ENCODE measurements at places on chromosomes 5 and 9.

DNA sequence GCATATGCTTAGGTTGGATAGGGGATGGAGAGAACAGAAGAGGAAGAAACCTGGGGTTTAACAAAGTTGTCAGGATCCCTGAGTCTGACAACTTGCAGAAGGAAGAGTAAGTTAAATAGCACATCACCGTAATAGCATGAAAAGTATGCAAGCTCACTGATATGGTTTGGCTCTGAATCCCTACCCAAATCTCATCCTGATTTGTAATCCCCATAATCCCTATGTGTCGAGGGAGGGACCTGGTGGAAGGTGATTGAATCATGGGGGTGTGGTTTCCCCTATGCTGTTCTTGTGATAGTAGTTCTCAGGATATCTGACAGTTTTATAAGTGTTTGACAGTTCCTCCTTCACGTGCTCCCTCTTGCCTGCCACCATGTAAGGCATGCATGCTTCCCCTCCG lies 193.3 kb downstream of the PSAT1 start:
- DNase-seq, result no peak

GRCh38 chr5:133240425-133241091 lies 188.7 kb downstream of the HSPA4 start:
- DNase-seq, result no peak

GRCh38 chr5:43573058-43573457 lies 16.2 kb upstream of the PAIP1 start:
- DNase-seq, result no peak

- DNase-seq, result no peak
Measured at GRCh38 chr9:122445155-122445749, 32.5 kb downstream of the OR1J1 start.

- no peak for DNase-seq
Measured at GRCh38 chr5:36356915-36357314, 55.2 kb upstream of the RANBP3L start.

DNA sequence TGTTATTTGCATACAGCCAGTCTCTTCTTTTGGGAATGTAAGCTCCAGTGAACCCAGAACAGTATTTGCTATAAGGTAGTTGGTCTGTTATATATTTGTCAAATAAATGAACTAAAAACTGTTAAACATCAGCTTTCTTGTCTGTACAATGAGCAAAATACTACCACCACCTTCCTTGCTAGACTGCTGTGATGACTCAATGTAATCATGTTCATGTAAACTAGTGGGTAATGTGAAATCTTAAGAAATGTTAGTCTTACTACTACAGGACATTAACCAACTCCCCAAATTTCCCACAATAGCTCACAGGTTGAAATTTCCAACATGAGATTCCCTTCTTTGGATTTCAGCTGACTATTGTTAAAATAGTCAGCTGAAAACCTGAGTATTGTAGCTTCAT lies 176.1 kb downstream of the TRPM3 start:
- DNase-seq, result no peak

DNA sequence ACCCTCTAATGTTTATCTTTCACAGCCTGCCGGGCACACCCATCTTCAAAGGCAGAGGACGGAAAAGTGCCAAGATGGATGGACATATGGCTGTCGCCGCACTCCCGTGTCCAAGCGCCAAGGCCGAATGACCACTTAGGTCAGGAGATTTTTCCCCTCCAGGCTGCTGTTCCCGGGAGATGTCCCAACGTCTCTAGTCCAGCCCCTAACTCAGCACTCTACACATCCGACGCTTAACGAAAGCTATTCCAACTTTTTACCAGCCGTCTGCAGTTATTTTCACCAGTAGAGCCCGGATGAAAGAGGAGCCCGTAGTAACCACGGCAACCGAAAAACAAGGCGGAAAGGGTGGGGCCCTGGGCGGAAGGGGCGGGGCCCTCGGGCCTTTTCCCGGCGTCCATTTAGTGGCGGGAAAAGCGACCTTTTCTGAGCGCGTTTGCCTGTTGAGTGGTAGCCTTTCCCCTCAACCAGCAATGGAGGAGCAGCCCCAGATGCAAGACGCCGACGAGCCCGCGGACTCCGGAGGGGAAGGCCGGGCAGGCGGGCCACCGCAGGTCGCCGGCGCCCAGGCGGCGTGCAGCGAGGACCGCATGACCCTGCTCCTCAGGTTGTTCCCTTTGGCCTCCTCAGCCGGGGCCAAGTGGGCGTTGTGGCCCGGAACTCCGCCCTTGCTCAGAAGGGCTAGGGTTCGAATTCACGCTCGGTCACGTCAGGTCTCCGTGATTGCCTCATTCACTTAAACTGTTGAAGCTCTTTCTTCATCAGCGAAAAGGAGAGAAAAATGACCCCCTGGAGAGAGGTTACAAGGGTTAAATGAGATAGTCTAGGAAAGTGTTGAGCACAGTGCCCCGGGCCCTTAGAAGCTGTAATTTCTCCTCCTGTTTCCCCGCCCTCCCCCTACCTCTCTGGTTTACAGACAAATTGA lies at the start of gene CENPH:
TSS of gene CENPH (plus strand) at position 422 of the 925 bp plus-strand sequence. CDS start at position 474, 52 bp downstream.
- DNase-seq, result peak; percentile 47

- no peak for DNase-seq
Measured at GRCh38 chr9:137666955-137667670, 48.3 kb downstream of the EHMT1 start.

DNA sequence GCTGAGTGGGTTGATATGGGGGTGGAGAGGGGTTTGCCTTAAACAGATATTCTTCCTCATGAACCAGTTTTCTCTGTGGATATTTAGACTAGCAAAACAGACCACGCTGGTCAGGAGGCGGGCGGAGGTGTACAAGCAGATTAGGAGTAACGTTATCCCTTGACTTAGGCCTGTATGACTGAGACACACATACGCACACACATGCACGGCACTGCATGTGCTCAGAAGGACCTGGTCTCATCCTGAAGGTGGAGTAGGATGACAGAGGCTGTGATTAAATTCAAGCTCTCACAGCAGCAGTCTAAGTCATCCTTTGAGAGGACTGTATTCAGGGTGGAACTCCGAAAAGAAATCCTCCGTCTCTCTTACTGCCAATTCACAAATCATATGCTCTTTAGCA lies 209.7 kb downstream of the DIRAS2 start:
- no peak for DNase-seq

DNA sequence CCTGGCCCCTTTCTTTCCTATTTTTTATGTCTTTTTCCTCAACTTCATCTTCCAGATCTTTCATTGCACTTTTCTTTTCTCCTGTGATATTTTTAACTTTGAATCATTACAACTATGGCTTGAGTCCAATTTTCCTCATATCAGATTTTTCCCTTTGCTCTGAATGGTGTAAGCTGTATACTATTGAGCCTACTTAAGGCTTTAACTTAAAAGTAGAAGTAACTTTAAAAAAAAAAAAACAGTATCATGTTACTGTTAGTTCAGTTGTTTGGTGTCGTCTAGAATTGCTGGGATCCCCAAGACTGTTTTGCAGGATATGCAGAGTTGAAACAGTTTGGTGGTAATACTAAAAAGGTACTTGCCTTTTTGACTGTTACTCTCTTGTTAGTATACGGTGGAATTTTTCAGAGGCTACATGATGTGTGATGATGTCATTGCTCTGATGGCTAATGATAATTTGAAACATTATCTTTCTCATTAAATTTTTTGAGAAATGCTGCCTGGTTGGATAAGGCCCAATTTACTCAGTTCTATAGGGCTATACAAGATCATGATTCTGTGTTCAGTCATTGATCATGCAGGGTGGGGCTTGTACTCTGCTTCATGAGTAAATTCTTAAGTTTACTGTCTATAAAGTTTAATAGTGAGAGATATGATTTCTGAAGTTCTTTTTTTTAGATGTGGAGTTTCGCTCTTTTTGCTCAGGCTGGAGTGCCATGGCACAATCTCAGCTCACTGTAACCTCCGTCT lies 8.8 kb downstream of the NAA35 start:
- DNase-seq, result no peak

DNA sequence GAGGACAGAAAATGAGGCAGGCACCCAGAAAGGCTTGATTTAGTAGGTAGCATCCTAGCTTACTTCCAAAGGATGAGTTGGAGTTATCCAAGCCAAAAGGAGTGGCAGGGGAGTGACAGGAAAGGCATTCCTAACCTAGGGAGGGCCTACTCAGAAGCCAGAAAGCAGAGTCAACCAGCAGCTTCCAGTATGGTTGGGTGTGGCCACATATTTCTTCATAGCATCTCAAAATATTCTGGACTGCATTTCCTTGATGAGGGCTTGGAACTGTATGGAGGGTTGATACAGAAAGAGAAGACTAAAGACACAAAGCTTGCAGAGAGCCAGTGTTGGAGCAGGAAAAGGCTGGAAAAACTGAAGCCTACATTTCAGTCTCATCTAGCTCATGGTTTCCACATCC lies 656.8 kb upstream of the DMAC1 start:
- no peak for DNase-seq

GRCh38 chr5:154709368-154710305 lies 45.5 kb upstream of the LARP1 start:
- no peak for DNase-seq

- no peak for DNase-seq
Measured at GRCh38 chr5:111278858-111279504, 54.8 kb downstream of the CAMK4 start.

DNA sequence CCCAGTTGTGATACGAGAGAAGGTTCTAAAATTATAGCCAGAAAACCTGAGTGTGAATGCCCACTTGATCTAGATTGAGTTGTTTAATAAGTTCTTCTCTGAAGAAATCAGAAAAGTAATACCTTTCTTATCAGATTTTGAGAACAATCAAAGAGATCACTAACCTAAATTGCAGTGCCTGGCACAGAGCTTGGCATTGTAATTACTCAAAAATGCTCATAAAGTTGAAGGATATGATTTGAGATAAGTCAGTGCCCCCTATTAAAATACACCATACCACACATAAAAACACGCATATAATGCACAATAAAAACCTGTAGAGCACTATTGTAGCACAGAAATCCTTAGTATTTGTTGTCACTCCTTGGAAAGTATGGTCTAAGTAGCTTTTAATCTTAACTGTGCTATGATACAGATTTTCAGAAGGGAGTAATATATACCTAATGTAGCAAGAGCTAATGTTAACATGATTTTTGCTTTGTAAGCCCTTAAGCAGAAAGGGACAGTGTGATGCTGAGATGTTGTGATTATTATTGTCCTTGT lies 257.5 kb upstream of the CDH18 start:
- no peak for DNase-seq

DNA sequence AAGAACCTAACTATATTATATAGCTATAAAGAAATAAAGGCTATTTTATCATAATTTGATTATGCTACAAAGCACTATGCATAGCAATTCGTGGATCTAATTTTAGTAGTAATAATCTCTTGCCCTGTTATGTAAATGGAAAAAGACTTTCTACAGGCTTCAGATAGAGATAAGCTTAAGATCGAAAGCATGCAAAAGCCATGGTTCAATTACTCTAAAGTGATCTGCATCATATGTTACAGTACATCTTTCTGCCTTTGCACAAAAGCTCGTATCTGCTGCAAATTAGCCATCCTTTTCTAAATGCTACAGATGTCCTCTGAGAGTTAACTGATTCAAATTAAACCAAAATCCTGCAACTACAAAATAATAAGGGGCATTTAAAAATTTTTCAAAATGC lies 234.8 kb upstream of the TMEM161B start:
- DNase-seq, result no peak

- DNase-seq, result no peak
Measured at GRCh38 chr9:37540634-37541033, 35.5 kb downstream of the FBXO10 start.

DNA sequence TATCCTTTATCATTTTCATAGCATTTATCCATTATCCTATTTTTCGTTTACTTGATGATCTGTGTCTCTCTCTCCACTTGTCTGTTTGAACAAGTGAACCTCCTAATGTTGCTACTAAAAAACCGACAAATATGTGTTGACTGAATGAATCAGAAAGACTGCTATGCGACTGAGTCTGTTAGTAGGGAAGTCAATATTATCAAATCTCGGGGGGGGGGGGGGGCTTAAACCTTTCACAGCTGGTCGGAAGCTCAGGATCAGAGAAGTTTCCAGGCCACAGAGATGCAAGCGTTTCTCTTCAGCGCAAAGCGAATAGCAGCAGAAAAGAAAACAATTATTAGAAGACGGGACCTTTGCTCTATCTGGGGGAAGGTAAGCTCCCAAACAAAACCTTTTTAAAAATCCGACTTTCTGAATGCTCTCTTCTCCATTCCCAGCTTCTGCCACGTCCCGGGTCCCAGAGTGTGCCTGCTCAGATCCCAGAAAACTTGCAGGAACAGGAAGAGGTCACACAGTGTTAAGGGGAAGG lies 412 bp downstream of the RIOK2 start:
- no peak for DNase-seq

DNA sequence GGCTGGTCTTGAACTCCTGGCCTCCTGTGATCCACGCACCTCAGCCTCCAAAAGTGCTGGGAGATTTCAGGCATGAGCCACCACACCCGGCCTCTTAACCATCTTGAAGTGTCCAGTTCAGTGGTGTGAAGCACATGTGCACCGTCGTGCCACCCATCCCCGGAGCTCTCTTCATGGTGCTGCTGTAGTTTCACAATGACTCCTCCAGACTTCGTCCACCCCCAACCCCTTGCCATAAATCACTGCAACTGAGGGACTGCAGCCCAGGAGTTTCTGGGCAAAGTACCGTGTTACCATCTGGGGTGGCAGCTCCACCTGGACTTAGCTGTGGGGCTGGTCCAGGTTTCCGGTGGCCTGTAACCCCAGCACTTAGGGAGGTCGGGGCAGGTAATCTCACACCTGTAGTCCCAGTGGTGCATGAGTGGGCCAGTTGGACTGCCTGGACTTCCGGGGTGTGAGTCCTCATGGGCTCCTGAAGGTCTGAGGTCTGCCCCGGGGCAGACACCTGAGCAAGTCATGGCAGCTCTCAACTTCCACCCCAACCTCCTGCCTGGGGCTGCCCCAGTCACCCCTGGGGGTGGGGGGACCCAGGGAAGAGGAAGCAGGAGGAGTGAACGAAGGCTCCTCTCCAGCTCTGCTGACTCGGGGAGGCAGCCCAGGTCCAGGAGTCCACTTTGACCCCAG lies 6.6 kb upstream of the N4BP3 start:
- DNase-seq, result no peak

GRCh38 chr5:141875022-141875740 lies 3.0 kb downstream of the PCDH1 start:
- DNase-seq, result no peak

DNA sequence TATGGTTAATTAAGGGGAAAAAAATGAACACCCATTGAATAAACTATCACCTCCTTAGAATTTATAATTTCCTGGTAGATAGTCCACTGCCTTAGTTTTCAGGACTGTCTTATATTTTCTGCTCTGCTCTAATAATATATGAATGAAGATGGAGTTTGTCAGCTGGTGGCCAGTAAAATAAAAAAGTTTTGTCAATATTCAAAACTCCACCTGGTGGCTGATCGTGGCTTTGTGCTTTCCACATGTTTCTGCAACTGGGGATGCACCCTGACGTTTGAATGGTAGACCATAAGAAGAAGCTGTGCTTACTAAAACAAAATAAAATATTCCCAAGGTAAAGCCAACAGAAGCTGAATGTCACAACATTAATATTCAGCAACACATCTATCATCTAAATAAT lies 286.6 kb upstream of the IZUMO3 start:
- no peak for DNase-seq

GRCh38 chr9:2824564-2824963 lies 19.3 kb downstream of the PUM3 start:
- DNase-seq, result no peak

- DNase-seq, result no peak
Measured at GRCh38 chr9:110130211-110130610, 77.7 kb downstream of the C9orf152 start.

All from SK-N-MC (cell line).